Right atrium auricular region (tissue), 2 donors: ENCODE measurements at places on chromosomes 16 and 17. TPM values are rescaled to one million over a fixed set of nuclear protein-coding genes. Genes with fewer than 3 reads are reported as not detected.

GRCh38 chr17:4744999-4745969 is 5.6 kb upstream of the CXCL16 start:
- DNase-seq, result no peak

- no peak for DNase-seq
Measured at GRCh38 chr16:77684181-77684526, 38.2 kb upstream of the NUDT7 start.

DNA sequence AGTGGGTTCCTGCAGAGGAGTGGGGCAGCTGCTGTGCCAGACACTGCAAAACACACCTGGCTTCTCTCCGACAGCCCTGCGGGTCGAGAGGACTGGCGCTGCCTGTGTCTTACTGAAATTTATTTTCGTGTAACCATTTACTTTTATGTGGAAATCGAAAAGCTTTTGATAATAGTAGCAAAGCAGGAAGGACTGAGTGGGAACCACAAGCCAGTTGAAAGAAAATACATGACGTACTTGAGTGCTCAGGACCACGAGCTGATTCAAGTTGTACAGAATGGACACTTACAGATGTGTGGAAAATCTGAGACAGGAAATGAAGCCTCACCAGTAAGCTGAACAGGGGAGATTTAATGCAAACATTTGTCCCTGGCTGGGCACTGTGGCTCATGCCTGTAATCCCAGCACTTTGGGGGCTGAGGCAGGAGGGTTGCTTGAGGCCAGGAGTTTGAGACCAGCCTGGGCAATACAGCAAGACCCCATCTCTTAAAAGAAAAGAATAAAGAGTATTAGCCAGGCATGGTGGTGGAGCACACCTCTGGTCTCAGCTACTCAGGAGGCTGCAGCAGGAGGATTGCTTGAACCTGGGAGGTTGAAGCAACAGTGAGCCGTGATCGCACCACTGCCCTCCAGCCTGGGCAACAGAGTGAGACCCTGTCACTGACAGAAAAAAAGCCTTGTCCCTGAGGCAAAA is 11.3 kb upstream of the RPL13 start:
- no peak for DNase-seq

- no peak for DNase-seq
Measured at GRCh38 chr17:3474212-3474611, 1.6 kb upstream of the ASPA start.

SDR42E2 gene
- not detected for total RNA-seq

HIGD1B gene
- total RNA-seq, result not detected

DNA sequence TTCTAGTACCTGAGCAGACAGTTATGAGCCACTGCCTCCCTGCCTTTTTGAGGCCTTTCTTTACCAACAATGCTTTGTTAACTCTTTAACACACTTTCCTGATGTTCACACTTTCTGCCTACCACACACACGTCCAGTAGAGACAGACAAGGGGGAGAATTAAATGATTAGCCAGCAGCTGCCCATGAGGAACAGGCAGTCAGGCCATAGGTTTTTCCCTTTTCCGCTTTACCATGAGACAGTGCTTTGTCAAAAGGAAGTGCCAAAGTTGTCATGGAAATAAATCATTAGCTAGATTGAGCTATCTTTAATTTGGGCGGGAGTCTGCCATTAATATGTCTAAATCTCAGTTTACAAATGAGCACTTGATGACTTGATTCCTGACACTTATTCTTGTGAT is 102.1 kb downstream of the PITPNC1 start:
- no peak for DNase-seq

GRCh38 chr16:69564845-69565670 is 708 bp upstream of the NFAT5 start:
- DNase-seq, result no peak

- no peak for DNase-seq
Measured at GRCh38 chr16:79898703-79899102, 298.2 kb upstream of the MAF start.

GRCh38 chr17:60304502-60304901 is 87.4 kb downstream of the USP32 start:
- DNase-seq, result no peak

DNA sequence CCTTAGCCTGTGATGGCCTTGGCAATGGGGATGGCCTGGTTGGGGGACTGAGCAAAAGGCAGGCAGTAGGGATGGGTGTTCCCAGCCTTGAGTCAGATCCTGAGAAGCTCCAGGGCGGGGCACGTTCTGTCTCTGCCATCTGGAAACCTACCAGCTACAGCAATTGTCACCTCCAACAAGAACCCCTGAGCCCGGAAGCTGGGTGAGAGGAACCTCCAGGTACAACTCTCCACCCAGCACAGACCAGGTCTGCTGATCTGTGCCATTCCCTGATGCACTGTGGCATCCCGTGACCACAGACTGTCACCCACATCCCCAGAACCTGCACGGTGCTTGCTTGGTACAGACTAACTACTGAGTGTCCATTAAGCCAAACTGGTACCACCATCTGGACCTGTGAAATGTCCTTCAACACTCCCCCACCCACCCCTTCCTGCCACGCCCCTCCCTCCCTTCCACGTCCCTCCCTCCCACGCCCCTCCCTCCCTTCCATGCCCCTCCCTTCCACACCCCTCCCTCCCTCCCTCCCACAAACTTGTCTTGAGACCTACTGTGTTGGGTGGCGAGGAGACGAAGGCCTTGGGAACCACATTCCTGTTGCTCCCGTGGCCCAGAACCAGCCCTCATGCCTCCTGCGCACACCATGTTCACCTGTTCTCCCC is 16.6 kb downstream of the MYO15B start:
- no peak for DNase-seq

- no peak for DNase-seq
Measured at GRCh38 chr16:87657621-87658192, 55.4 kb downstream of the JPH3 start.

- DNase-seq, result no peak
Measured at GRCh38 chr16:49739381-49739780, 116.5 kb downstream of the ZNF423 start.

SDR42E1 gene
- 0.90 TPM for total RNA-seq
